Activated CD8-positive, alpha-beta memory T cell treated with anti-CD3 and anti-CD28 coated beads for 24 hours (primary cell): ENCODE measurements at places on chromosomes 3 and 15.

- DNase-seq = no peak
Measured at GRCh38 chr15:50484781-50485180, 60.6 kb downstream of the USP8 start.

DNA sequence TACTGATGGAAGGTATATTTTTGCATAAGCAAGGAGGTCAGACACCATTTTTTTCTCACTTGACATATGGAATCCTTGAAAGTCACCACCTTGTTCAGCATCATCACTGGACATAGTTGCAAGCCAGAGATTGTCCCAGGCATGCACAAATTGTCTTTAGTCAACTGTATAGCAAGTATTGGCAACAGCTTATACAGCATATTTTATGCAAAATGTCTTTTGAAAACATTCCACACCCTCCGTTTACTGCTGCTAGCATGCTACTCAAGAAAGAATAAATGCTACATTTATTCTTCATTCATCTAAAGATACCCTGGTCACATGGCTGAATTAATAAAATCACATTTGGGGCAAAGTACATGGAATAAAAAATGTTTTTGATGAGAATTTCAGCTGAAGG lies 168.5 kb upstream of the DCBLD2 start:
- DNase-seq = no peak

DNA sequence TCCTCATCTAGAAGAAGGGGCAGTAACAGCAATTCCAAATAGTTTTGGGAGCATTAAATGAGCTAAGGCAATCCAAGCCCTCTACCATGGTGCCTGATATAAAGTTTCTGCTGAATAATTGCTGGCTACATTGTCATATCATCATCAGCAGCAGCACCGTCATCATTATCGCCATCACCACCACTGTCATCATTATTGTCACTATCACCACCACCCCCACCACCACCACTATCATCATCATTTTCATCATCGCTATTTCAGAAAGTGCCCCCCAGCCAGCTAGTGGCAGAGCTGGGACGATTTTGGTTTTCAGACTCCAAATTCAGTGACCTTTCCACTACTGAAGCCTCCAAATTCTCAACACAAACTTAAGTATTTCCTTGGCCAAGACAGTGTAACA lies 15.0 kb downstream of the XCR1 start:
- no peak for DNase-seq

DNA sequence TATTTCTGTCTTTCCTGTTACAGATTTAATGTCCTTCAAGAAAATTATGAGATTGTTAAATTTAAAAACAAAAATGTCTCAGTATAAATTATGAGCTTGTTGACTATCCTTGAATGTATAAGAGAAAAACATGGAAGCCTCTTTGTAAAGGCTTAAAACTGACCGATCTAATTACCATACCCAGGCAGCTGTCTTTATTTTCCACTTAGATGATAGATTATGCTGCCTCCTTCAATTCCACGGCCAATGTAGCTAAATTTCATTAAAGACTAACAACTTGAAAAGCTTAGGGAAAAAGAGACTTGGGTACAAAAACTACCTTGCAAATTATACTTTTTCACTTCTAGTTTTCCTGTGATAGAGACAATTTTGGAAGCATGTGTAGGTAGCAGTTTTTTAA lies 88.3 kb downstream of the ATP10A start:
- DNase-seq = no peak

GRCh38 chr3:108403686-108404345 lies 106.6 kb downstream of the MYH15 start:
- DNase-seq = no peak

DNA sequence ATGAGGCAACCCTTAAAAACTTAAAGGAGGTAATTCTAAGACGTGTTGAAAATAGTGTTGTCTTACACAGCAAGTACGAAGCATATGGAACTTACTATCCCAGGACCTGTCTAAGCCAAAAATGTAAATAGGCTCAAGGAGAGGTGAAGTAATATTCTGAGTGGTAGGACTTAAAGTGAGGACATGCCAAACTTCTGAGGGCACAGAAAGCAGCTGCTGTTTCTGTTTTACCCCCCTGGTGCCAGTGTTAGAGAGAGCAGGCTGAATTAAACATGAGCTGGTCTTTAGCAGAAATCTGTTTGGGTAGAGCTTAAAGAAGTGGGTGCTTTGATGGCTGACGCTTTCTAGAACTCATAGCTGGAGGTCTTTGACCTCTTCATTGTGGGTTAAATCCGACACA lies 149.7 kb upstream of the NPHP3 start:
- no peak for DNase-seq

GRCh38 chr3:127446756-127447155 lies 143.8 kb downstream of the TPRA1 start:
- DNase-seq = no peak

DNA sequence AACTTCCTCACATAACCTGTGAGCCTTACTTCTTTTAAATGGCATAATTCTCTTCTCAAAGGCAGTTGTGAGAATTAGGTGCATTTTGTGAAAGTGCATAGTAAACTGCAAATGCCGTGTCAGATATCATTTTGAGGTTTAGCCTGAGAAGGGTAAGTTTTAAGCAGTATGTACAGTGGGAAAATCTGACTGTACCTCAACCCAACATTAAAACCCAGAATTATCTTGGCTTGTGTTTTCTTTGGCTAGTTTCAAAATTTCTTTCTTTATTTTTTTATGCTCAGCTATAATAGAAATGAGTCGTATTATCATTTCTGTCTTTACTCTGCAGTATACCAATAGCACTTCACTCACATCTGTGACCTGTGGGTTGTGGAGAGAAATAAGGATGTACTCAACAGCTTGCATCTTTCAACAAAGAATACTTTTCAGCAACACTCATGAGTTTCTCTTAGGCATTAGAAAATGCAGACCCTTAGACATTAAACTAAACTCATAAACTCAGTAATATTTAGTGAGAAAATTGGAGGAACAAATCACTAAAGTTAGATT lies 65.7 kb downstream of the RASA2 start:
- no peak for DNase-seq

DNA sequence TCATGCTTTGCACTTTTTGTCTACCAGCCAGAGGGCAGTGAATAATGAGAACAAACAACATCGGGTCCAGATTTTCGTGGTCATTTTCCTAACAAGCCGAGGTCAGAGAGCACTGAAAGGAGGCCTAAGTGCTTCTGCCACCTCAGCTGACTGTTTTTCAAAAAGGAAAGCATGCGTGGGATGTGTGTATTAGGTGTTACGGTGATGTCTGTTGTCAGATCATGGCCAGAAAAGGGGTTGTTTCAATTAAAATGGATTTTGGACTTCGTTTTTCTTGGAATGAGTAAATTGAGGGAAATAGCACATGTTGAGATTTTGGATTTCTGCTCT lies 99.5 kb downstream of the APBA2 start:
- DNase-seq = no peak
